ENCODE measurements at places on chromosomes 3 and 15. TPM values are rescaled to one million over a fixed set of nuclear protein-coding genes. Genes with fewer than 3 reads are reported as not detected.

MAGEL2 gene
- not detected for polyA plus RNA-seq

C3orf20 gene
- polyA plus RNA-seq, result 0.05 TPM

PRSS50 gene
- polyA plus RNA-seq, result not detected

KNL1 gene
- polyA plus RNA-seq, result 0.99 TPM

SNRPA1 gene
- 59.6 TPM for polyA plus RNA-seq

SLC2A2 gene
- not detected for polyA plus RNA-seq

CISH gene
- polyA plus RNA-seq, result 134 TPM

TRPM1 gene
- not detected for polyA plus RNA-seq

SCG5 gene
- polyA plus RNA-seq, result not detected

XCR1 gene
- polyA plus RNA-seq, result not detected

All from naive thymus-derived CD4-positive, alpha-beta T cell (primary cell).